ENCODE measurements at places on chromosomes 4 and X.

- DNase-seq = peak; percentile 87
Observed at GRCh38 chr4:124104101-124104500, 608.4 kb downstream of the ANKRD50 start.

- no peak for DNase-seq
Observed at GRCh38 chr4:80112236-80112635, 39.2 kb upstream of the ANTXR2 start.

DNA sequence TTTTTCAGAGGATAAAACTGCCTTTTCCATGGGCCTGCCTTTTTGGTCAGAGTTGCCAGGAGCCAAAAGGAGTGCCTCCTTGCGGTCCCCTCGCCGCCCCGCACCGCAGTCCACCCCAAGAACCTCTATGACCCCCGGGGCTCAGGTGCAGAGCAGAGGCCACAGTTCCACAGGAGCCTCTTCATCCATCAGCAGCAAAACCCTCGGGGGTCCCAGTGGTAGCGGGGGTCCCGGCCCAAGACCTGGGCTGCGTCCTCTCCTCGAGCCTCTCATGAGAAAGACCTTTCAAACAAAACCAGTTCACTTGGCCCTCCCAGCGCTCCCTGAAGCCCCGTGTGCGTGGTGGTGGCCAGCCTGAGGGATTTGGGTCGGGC, 16.8 kb downstream of the ZFYVE28 start:
- no peak for DNase-seq

GRCh38 chrX:147072747-147073146, 258.2 kb upstream of the CXorf51A start:
- DNase-seq = no peak

DNA sequence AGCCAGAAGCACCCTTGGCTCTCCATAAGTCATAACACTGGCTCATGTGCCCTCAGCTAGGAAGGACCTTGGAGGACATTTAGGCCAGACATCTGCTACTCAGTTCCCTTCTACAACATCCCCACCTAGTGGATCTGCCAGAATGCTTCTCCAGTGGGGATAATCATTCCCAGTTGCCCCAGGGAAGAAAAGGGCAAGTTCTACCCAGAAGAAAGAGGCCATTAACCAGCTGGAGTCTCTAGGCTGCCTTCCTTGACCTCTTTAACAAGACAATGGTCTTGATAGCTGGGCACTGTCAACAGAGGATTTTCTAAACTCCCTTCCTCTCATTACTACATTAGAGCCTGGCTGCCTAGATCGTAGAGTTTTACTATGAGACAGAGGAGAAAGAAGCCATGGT, 42.0 kb downstream of the LGI2 start:
- DNase-seq = no peak

DNA sequence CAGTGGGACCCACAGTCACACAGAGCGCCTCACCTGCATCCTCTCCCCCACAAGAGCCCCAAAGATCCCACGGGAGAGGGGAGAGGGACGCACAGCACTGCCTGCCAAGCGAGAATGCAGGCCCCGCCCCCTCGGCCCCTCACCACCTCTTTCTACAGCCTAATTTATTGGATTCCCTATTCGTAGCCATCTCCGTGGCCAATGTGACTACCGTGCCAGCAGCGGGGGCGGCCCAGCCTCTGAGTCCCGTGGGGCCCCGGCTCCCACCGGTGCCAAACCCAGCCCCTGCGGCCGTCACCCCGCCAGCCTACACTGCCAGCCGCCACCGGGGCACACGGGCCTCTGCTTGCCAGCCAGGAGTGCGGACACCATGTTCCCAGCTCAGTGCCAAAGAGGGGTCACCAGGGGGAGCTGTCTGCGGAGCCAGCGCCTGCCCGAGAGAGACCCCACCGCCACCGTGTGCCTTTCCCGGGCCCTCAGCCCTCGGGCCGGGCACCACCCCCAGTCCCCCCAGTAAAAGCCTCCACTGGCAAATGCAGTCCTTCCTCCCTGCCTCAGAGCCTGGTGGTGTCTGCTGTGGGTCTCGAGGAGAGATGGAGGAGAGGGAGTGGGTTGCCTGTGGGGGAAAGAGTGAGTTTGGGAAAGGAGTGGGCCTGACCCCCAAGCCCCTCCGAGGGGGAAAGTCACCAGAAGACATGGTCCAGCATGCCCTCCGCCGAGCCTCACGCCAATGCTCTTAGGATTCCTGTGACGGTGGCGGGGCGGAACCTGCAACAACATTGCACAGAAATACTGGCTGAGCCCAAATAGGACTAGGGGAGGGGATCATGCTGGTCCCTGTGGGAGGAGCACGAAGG, 19.6 kb upstream of the PLXNB3 start:
- DNase-seq = no peak

DNA sequence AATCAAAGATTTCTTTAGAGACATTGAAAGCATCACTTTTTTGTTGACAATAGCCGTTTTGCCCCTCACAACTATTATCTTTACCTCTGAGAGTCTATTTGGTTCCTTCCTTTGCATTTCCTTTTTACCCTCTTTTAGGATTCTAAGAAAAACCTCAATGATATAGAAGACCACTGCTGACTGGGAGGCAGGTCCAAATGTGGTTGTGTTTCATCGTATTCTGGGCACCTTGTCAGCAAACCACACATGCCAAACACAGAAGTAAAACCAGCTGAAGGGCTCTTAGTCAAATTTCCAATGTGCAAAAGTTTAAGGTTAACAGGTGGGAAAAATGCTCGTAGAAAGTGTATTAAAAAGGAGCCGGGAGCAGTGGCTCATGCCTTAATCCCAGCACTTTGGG, 5.1 kb upstream of the PRMT9 start:
- no peak for DNase-seq

DNA sequence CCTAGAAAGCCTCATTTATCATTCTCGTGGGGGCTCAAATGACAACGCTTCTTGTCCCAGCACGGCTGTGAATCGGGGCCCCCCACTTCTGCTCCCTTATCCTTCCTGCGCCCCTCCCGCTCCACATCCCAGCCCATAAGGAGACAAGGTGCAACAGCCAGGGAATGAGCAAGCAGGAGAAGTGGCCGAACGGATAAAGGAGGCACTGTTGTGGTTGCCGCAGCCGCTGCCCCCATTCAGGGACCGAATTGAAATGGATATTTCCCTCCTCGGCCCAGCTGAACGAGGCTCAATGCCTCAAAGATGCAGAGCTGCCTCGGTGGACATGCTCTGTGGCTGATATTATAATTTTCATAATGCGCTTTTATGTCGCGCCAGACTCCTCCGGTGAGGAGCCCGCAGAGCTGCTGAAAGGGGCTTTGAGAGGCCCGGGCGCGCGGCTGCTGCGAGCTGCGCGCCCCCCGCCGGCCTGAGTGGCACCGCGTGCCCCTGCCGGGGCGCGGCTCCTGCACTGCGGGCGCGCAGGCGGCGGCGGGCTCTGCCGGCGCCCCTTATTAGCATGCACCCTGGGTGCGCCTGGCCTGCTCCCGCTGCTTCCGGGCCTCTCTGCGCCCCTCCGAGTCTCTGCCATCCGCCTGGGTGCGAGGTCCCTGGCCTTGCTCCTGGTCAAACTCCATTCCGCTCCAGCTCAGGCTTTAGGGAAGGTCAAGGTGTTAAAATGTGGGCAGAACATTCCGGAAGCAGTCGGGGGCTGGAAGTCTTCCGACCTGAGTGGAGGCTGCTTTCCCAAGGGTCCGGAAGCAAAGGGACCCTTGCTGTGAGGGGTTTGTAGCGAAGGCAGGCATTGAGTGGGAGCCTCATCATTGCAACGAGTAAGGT, 68.2 kb upstream of the TMEM33 start:
- no peak for DNase-seq

GRCh38 chrX:85977218-85977617, 70.1 kb downstream of the CHM start:
- DNase-seq = no peak

DNA sequence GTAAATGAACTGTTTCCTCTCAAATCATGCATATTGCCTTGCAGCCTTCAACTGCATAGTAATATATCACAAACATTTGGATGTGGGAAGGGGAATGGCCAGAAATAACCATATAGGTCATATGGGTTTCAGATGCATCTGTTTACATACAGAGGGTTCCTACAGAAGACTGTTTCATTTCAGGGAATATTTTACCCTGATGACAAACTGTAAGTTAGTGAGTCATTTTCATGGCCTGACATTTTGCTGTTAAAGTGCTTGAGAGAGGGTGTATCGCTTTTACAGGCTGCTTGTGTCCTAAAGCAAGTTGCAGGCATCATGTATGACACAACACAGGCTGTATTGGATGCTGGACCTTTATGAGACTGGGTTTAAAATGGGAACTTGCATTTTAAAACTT, 25.5 kb upstream of the AMOT start:
- DNase-seq = no peak
